Suppressor macrophage (primary cell): ENCODE measurements at places on chromosomes 2 and 18.

DNA sequence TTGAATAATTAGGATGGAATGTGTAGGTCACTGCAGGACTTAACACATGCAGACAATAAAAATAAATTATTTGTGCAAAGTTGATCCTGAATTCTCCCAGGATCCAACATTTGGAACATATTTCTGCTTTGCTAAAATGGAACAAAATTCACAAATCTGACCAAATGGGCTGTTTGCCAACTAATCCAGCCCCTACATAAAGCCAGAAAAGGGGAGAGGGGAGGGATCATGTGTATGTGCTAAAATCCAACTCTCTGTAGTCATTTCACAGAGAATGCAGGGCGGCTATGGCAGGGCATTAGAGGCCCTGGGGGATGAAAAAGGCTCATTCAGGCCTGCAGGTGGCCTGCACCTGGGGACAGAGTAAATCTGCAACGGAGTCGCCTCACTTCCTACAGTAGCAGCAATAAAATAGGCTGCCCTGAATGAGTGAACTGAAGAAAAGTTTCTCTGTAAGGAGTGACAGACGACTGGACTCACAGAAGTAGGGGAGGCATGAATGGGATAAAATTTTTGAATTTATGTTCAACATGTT lies 4.0 kb upstream of the ZFP36L2 start:
- no peak for DNase-seq

- no peak for DNase-seq
Observed at GRCh38 chr2:208069186-208069585, 43.9 kb upstream of the PLEKHM3 start.

DNA sequence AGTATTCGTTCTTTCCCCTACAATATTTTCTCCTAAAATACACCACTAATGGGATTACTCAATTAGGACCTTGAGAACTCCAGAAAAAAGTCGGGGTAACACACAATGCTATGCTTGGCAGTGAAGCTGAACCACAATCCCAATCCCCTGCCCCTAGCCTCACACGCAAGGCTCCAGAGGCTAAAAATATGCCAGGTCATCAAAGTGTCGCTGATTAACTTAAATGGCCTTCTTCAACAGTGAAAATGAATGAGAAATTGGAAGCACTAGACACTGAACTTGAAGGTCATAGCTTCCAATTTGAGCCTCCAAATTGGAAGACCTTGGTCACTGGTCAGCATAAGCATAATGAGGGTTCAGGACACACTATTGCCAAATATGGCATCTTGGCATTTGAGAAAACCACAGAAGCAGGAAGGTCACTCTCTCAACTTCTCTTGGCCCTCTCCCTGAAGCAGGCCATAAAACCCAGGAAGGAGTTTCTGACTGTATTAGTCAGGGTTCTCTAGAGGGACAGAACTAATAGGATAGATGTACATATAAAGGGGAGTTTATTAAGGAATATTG lies 86.0 kb upstream of the SATB2 start:
- no peak for DNase-seq

DNA sequence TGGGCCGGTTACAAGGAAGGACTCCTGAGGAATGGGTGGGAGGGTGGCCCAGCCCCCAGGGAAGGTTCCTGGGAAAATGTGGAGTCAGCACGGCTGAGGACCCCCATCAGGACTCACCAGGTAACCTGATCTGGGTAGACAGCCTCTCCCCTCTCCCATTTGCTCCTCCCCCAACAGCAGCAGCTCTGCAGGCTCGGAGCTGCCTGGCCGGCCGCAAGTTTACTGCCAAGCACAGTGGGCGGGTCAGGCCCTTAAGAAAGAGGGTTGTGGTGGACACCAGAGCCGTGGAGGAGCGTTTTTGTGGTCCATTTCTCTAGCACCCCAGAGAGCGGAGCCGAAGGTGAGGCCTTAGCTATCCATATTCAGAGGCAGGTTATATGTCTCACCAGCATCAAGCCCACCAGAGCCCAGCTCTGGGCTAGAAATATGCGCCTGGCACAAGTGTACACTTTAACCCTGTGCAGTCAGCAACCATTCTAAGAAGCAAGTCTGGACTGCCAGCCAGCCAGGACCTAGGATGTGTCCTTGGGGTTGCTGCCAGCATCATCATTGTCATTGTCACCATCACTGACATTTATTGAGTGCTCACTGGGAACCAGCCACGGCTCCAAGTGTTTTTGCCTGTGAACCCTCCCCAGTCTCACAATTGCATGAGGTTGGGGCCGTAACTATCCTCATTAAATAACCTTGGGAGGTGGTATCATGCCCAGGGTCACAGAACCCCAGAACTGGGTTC lies 190.1 kb downstream of the KLHL29 start:
- no peak for DNase-seq

- no peak for DNase-seq
Observed at GRCh38 chr2:233133239-233133638, 73.1 kb downstream of the INPP5D start.
